ENCODE measurements at places on chromosomes 7 and 10. TPM values are rescaled to one million over a fixed set of nuclear protein-coding genes. Genes with fewer than 3 reads are reported as not detected.
A peak's percentile ranks its signal among the peaks of the same experiment; 100 is the strongest.

ACTL6B gene
- not detected for polyA plus RNA-seq

SMKR1 gene
- polyA plus RNA-seq: 6.3 TPM

CNNM1 gene
- polyA plus RNA-seq: 0.30 TPM

PAOX gene
- polyA plus RNA-seq: 8.7 TPM

AKR1C3 gene
- 13.9 TPM for polyA plus RNA-seq

CREB5 gene
- not detected for polyA plus RNA-seq

OR9A2 gene
- polyA plus RNA-seq: not detected

IDI2 gene
- not detected for polyA plus RNA-seq

RSPH10B2 gene
- not detected for polyA plus RNA-seq

LIPM gene
- polyA plus RNA-seq: not detected

CYP2C8 gene
- not detected for polyA plus RNA-seq

C10orf53 gene
- not detected for polyA plus RNA-seq

VWA2 gene
- polyA plus RNA-seq: not detected

TMEM213 gene
- polyA plus RNA-seq: not detected

TET1 gene
- polyA plus RNA-seq: 1.4 TPM

TAC1 gene
- polyA plus RNA-seq: not detected

GRCh38 chr7:63030061-63030460 is 968.6 kb upstream of the ZNF722 start:
- no peak for DNase-seq

DNA sequence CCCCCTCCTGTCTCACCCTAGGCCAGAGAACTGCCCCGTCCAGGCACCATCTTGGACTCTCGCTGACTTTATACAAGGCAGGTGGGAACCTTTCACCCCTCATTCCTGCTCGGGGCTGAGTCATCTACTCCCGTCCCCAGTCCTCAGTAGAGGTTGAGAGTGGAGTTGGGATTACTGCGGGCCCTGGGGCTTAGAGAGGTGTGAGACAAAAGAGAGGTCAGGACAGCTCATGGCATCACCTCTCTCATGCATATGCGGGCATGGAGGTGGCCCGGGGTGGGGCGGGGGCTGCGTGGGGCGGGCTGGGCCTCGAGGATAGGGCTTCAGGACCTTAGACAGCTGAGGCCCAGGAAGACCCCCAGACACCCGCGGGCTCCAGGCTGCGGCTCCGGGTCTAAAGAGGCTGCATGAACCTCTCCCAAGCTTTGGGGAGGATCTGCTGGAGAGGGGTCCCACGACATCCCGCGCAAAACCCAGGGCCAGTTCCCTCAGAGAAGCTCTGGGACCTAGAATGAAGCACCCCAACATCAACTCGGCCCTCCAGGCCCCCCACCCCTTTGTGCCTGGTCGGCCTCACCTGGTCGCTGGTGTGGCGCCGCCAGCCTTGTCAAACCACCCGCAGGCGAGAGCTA is 317 bp downstream of the PDZD7 start:
- DNase-seq: no peak

GRCh38 chr7:50826371-50827172 is 43.9 kb upstream of the GRB10 start:
- DNase-seq: no peak

DNA sequence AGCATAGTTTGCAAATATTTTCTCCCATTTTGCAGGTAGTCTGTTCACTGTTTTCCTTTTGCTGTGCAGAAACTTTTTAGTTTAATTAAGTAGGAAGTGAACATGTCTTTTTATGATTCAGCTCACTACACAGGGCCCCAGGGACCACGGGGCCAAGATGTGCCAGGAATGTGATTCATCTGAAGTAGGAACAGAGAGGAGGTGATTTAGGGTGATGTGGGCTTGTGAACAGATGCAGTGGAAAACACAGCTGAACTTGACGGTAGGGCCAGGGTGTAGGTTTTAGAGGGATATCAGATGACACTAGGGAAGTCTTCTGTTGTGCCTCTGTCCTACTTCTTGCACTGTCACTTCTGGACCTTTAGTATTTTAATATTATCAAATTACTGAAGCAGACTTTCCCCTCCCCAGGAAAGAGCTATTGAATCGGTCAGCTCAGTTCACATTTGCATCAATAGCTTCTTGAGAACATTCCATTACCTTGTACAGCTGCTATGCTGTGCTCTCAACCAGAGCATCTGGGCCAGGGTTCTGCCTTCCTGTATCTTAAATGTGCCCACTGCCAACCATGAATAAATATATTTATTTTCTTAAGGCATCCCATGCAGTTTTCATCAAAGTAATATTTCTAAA is 96.9 kb downstream of the OSBPL3 start:
- no peak for DNase-seq

DNA sequence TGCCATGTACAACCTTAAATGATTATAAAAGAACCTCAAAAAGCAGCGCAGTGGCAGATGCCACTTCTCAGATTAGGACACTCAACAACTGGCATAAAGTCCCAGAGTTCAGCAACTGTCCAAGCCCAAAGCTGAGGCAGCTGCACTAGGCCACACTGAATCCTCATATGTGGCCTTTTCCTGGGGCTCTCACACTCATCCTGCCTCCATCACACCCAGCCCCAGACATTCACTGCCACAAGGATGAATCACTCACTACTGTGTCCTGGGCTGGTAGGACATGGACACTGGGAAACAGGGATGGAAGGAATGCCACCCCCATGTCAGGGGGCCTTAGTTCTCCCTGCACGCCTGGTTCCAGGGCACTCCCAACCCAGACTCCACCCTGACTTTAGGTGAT is 547.7 kb downstream of the TNS3 start:
- DNase-seq: no peak

- DNase-seq: no peak
Measured at GRCh38 chr7:145106001-145106400, 270.1 kb upstream of the TPK1 start.

- no peak for DNase-seq
Measured at GRCh38 chr7:135855846-135856245, 107.2 kb upstream of the FAM180A start.

GRCh38 chr10:80170641-80171040 is 34.7 kb downstream of the ANXA11 start:
- DNase-seq: no peak

- DNase-seq: no peak
Measured at GRCh38 chr7:55594870-55595269, 22.6 kb upstream of the VOPP1 start.

DNA sequence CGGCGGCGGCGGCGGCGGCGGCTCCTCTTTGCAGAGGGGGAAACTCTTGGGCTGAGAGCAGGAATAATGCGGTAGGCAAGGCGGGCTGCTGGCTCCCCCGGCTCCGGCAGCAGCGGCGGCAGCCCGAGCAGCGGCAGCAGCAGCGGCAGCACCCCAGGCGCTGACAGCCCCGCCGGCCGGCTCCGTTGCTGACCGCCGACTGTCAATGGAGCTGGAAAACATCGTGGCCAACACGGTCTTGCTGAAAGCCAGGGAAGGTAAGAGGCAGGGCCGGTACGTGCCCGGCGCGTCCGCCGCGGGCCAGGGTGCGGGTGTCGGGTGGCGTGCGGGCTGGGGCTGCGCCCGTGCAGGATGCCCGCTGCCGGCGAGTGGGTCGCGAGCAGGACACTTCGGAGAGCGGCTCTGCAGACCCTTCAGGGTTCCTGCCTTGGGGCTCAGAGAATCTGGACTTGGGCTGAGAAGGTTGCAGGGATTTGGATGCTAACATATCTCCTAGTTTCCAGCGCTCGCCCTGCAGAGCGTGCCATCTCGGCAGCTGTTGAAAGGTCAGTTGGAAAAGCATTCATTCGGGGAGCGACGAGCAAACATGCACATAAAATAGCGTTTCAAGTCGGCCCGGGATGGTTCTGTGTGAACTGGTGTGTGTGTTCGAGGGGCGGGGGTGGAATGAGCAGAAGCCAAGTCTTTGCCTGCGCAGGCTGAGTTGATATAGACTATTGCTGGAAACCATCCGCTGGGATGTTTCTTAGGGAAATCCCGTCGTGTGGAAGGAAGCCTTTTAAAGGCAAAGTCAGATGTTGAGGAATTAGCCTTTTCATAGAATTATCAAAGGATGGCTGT is 562 bp downstream of the GRK5 start:
- peak; percentile 33 for DNase-seq

GRCh38 chr7:19390795-19391194 is 245.6 kb upstream of the FERD3L start:
- no peak for DNase-seq

DNA sequence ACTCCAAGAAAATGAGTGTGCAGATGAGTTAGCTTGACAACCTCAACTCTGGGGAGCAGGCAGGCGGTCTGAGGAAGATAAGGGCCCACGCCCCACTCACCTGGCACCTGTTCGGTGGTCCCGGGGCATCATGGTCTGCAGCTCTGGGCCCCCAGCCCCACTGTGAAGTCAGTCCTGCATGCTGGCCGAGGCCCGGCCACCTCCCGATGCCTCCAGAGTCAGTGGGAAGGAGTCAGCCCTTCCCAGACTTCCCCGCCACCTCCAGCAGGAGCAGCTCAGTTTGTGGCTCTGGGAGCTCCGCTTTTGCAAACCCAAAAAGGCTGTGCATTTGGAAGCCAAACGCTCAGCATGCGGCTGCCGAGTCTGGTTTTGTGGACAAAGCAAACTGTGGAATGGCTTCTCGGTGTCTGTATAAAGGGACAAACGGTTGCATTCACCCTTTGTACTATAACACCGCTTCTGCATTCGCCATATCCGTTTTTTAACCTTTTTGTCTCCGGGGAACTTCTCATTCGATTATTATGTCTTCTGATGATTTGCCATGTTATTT is 167.3 kb downstream of the CCDC3 start:
- DNase-seq: no peak

DNA sequence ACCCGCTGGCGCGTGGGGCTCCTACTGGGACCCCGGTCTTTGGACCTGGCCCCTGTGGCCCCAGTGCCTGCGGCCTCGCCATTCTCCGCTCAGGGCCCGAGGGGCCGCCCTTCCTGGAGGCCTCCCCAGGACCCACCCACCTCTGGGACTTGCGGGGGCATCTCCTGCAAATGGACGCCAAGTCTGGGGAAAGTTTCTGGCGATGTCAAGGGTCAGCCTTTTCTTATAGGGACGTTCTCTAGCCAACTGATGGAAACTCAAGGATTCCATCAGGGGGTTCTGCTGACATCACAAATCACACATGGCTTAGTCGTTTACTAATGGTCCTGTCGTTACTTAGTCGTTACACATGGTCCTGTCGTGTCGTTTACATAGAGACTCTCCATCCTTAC is 57.7 kb upstream of the RHOBTB1 start:
- DNase-seq: no peak

DNA sequence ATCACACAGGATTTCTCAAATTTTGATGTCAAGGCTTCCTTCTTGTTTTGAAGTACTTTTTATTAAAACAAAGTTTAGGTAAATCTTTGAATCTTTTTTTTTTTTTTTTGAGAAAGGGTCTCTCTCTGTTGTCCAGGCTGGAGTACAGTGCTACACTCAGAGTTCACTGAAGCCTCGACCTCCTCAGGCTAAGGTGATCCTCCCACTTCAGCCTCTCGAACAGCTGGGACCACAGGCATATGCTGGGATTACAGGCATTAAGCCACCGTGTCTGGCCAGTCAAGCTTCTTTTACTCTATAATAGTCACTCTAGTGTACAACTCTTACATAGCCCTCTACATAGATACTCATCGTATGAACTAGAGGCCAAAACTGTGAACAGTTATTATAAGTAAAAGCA is 3.4 kb downstream of the RUFY2 start:
- DNase-seq: no peak

DNA sequence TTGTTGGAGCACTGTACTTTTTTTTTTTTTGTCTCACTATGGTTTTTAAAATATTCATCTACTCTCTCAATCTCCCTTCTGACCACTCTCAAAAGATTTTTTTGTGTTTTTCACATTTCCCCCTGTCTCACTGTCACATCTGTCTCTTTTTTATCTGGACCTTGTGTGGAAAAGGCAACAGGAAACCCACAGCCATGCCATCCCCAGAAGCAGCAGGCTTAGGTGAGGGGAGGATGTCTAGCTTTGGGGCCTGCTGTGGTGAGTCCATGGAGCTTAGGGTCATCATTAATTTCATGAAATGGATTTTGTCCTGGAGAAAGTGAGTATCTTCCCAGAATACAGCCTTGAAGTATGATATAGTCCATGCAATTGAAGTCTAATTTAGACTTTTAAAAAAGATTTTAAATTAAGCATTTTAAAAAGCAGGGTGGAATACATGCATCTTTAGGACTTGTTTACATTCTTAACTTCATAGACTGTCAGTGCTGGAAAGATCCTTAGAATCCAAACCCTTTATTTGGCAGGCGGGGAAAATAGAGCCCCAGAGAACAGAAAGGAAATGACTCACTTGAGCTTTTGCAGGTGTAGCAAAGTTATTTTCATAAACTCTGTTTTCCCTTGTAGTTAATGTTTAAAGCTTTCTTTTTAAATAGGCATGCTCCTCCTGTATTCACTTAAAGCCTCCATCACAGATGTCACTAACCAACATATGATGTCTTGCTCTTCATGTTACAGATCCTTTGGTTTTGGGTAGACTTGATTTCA is 25.1 kb downstream of the MINDY4 start:
- no peak for DNase-seq

Measured in naive thymus-derived CD4-positive, alpha-beta T cell (primary cell).